ENCODE measurements at places on chromosomes 3 and 15. TPM values are rescaled to one million over a fixed set of nuclear protein-coding genes. Genes with fewer than 3 reads are reported as not detected.

GRCh38 chr15:90167121-90167520 is 34.0 kb upstream of the SEMA4B start:
- H3K27ac ChIP-seq: no peak overlapping the region
- DNase-seq: no peak
- no peaks in the 10 kb centered on the region for H3K27me3 ChIP-seq
- H3K4me3 ChIP-seq: no peak overlapping the region

DNA sequence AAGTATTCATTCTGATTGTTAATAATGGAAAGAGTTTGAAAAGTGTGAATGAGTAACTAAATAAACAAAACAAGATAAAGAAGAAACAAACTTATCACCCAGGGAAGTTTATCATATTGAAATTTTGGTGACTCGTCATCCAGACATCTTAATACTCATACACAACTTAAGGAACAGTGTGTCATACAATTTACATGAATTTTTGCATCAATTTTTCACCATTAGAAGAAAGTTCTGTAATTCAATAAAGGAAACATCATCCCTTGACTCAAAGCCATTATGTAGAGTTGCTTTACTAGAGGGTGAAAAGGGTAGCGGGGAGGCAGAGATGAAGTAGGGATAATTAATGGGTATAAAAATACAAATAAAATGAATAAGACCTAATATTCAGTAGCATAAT is 536.2 kb downstream of the GRM7 start:
- no peak overlapping the region for H3K4me3 ChIP-seq
- H3K27me3 ChIP-seq: no peaks in the 10 kb centered on the region
- H3K4me1 ChIP-seq: no peaks in the 10 kb centered on the region
- no peak overlapping the region for H3K27ac ChIP-seq

- no peaks in the 10 kb centered on the region for H3K27me3 ChIP-seq
- no peaks in the 10 kb centered on the region for H3K36me3 ChIP-seq
- no peaks in the 10 kb centered on the region for H3K4me1 ChIP-seq
These were observed 195.6 kb downstream of the XXYLT1 start for GRCh38 chr3:195075199-195075940.

DNA sequence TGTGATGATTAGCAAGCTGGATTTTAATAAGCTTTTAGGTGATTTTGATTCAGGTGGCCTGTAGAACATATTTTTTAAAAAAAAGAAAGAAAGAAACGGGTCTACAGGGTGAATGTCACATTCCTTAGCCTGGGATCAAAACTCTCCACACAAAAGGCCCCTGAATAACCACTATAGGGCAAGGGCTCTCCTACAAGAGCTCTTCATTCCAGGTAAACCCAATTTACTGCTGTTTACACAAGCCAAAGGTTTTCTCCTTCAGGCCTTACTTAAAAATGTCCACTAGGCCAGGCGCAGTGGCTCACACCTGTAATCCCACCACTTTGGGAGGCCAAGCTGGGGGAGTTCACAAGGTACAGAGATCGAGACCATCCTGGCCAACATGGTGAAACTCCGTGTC is 8.3 kb downstream of the MSL2 start:
- peaks cover 11% of the 10 kb centered on the region for H3K4me1 ChIP-seq
- H3K27me3 ChIP-seq: no peaks in the 10 kb centered on the region
- no peak for DNase-seq
- H3K4me3 ChIP-seq: no peak overlapping the region

GRCh38 chr15:99651023-99651807 is 82.0 kb downstream of the LYSMD4 start:
- H3K4me1 ChIP-seq: no peaks in the 10 kb centered on the region
- H3K4me3 ChIP-seq: no peak overlapping the region
- no peak overlapping the region for H3K27ac ChIP-seq
- no peak for DNase-seq
- no peaks in the 10 kb centered on the region for H3K27me3 ChIP-seq

DNA sequence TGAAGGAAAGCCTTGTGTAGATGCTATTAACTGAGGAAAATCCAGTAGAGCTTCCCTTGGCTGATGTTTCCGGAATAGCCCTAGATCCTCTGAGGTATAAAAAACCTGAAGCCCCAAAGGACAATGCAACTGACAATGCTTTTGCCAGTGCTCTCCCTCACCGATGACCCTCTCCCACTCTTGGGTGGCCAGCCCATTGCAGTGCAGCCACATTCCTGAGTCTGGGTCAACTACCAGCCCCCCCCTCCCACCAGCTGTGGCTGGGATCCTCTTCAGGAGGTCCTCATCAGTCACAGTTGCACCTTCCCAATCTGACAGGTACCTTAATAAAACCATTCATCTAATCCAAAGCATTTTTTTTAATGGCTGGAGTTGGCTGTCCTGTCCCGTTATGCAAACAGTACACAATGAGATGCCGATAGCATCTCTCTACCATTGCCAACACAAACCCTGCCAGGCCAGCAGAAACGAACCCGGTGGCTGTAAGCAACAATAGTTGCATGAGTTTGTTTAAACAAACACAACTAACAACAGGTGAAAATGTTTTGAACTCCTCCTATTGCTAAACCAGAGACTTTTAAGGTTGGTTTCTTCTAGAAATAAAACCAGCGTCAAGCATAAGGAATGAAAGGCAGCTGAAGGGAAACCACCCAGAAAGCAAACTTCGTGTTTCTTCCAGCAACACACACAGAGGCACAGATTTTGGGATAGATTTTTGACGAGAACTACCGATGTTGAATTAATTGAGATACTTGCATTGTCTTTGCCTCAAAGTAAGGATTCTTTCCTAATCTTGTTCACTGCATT is 128.3 kb upstream of the ARHGEF3 start:
- no peak for DNase-seq
- H3K4me3 ChIP-seq: no peak overlapping the region
- no peaks in the 10 kb centered on the region for H3K4me1 ChIP-seq
- no peak overlapping the region for H3K27ac ChIP-seq

DNA sequence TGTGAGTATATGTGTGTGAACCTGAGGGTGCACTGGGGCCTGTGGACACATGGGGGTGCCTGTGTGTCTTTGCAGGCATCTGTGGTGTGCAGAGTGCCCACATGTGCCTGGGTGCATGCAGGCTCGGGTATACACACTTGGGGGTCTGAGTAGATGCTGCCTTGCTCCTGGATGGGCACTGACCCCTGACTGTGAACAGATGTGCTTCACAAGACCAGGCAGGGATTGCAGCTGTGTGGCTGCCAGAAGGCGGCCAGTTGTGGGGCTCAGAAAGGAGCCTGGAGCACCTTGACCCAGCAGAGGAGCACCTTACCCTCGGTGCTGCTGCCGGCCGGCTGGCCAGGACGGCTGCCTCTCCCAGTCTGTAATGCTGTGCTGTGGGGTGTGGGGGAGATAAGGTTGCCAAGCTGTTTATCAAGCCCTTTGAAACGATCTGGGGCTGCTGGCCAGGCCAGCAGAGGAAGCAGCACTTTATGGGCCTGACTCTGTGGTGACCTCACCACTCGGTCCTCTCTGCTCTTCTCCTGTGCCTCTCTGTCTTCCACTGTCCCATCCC is 55.5 kb upstream of the MRPS22 start:
- no peaks in the 10 kb centered on the region for H3K36me3 ChIP-seq
- H3K4me3 ChIP-seq: no peak overlapping the region
- no peaks in the 10 kb centered on the region for H3K4me1 ChIP-seq
- DNase-seq: no peak
- no peaks in the 10 kb centered on the region for H3K27me3 ChIP-seq

DNA sequence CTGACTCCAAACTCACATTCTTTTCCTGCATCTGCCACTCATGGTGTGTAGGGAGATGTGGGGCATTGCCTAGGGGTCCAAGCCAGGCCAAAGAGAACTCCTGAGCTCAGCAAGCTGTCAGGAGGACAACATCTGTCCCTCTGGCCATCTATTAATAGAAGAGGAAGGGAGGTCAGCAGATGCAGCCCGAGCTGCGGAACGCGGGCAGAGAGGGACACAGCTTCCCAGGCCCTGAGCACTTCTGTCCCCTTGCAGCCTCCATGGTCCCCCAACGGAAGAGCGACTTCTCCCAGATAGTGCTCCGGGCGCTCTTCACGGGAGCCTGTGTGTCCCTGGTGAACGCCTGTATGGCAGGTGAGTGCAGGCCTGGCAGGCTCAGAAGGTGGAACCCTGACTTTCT is 37.3 kb upstream of the PDE8A start:
- no peaks in the 10 kb centered on the region for H3K36me3 ChIP-seq
- no peak overlapping the region for H3K4me3 ChIP-seq
- no peak overlapping the region for H3K27ac ChIP-seq
- H3K27me3 ChIP-seq: no peaks in the 10 kb centered on the region

GRCh38 chr15:83850015-83850414 is 196.1 kb downstream of the ADAMTSL3 start:
- no peaks in the 10 kb centered on the region for H3K4me1 ChIP-seq
- no peak overlapping the region for H3K4me3 ChIP-seq
- no peaks in the 10 kb centered on the region for H3K27me3 ChIP-seq

- H3K36me3 ChIP-seq: no peaks in the 10 kb centered on the region
- no peaks in the 10 kb centered on the region for H3K4me1 ChIP-seq
- H3K4me3 ChIP-seq: no peak overlapping the region
- no peak overlapping the region for H3K27ac ChIP-seq
- H3K27me3 ChIP-seq: no peaks in the 10 kb centered on the region
These were observed 1455.9 kb downstream of the SI start for GRCh38 chr3:163622384-163622783.

DNA sequence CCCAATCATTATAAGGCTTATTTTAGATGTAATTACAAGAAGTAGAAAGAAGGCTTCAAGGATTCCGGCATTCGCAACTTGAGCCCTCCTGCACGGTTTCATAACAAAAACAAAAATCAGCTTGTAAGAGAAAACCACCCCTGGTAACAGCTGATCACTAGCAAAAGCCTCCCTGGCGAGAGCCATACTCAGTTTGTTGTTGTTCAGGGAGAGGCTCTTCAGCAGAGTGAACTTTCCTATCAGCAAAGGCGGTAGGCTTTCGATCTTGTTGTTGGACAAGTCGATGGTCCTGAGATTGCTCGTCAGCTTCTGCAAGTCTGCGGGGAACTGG is 710 bp downstream of the LRRC57 start:
- DNase-seq: no peak
- no peaks in the 10 kb centered on the region for H3K4me1 ChIP-seq
- no peaks in the 10 kb centered on the region for H3K27me3 ChIP-seq
- H3K27ac ChIP-seq: peak overlapping the region; percentile 82

DNA sequence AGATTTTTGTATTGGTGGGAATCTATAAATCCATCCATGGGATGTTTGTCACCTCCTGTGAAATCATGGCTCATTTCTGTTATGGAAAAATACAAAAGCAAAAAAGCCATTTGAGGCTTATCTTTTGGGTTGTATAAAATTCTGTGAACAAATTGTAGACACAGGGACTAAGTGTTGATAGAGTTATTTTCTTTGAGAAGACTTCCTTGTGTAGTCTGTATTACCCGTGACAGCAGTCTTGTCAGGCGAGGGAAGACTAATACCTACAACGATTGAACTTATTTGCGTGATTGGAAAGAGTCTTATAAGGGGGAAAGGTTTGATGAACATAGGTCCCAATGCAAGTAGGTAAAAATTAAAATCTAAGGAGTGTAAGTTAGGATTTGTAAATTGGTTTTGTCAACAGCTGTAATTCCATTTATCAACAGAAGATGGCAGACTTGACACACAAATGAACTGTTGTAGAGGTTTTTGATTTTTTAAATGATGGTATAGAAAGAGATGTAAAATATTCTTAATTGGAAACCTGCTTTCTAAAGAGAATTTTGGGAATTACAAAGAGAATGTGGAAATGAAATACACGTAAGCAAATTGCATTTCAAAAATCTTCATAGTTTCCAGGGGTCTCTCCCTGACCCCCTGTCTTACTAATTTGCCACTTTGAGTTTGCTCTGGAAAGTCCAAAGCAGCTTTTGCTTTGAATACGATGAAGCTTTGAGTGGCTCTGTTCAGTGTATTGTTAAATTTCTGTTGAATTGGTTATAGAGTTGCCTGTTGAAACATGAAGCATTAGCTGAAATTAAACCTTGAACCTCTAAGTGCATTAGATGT is 33.2 kb downstream of the SLC25A26 start:
- no peaks in the 10 kb centered on the region for H3K27me3 ChIP-seq
- H3K27ac ChIP-seq: no peak overlapping the region
- no peaks in the 10 kb centered on the region for H3K4me1 ChIP-seq
- peaks cover 2% of the 10 kb centered on the region for H3K36me3 ChIP-seq
- DNase-seq: no peak
- no peak overlapping the region for H3K4me3 ChIP-seq

GRCh38 chr3:97927704-97928103 is 44.5 kb downstream of the RIOX2 start:
- no peak overlapping the region for H3K27ac ChIP-seq
- no peaks in the 10 kb centered on the region for H3K36me3 ChIP-seq
- no peak overlapping the region for H3K4me3 ChIP-seq
- H3K27me3 ChIP-seq: no peaks in the 10 kb centered on the region
- no peak for DNase-seq
- H3K4me1 ChIP-seq: no peaks in the 10 kb centered on the region

GRCh38 chr3:187041362-187042307 is 97.7 kb downstream of the RPL39L start:
- no peaks in the 10 kb centered on the region for H3K27me3 ChIP-seq
- no peak overlapping the region for H3K27ac ChIP-seq
- peaks cover 2% of the 10 kb centered on the region for H3K4me1 ChIP-seq
- H3K36me3 ChIP-seq: peaks cover 5% of the 10 kb centered on the region

- H3K4me3 ChIP-seq: no peak overlapping the region
- no peaks in the 10 kb centered on the region for H3K4me1 ChIP-seq
- H3K27me3 ChIP-seq: no peaks in the 10 kb centered on the region
- DNase-seq: no peak
These were observed 25.1 kb downstream of the OXSR1 start for GRCh38 chr3:38190481-38190881.

DNA sequence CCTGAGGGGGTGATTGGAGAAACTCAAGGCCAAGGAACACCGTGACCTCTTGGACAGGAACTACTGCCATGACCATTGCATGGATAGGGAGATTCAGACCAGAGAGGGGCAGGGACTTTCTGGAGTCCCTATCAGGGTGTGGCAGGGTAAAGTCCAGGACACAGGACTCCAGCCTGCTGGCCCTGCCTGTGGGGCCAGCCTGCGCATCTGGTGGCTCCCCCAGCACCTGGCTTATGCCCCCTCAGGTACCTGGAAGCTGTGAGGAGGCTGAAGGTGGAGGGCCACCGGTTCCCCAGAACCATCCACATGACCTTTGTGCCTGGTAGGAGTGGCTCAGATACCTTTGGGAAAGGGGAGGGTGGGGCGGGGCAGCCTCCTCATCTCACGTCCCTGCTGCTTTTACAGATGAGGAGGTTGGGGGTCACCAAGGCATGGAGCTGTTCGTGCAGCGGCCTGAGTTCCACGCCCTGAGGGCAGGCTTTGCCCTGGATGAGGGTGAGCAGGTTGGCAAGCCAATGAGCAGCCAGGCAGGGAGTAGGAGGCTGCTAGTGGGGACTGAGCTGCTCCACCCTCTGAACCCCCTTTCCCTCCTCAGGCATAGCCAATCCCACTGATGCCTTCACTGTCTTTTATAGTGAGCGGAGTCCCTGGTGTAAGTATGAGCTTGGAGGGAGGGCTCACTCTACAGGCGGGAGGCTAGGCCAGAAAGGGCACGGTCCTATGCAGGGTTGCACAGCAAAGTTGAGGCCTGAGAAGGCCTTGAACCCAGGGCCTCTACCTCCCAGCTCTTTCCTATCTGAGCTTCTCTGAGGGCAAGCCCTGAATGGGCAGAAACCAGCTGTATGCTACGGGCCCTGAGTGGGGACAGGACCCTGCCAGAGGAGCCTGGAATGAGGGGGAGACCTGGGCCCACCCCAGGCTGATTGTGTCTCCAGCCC is 2.9 kb downstream of the ACY1 start:
- H3K27ac ChIP-seq: no peak overlapping the region
- H3K27me3 ChIP-seq: no peaks in the 10 kb centered on the region
- H3K36me3 ChIP-seq: no peaks in the 10 kb centered on the region
- no peak for DNase-seq

ANKUB1 gene
- not detected for polyA plus RNA-seq

GRAMD1C gene
- 4.0 TPM for polyA plus RNA-seq

GP5 gene
- polyA plus RNA-seq: 0.15 TPM

SECISBP2L gene
- 8.1 TPM for polyA plus RNA-seq

CHRFAM7A gene
- polyA plus RNA-seq: 3.1 TPM

CCDC54 gene
- polyA plus RNA-seq: not detected

Measured in aorta (tissue), 5 donors.